ENCODE measurements at places on chromosomes 5 and 9.

DNA sequence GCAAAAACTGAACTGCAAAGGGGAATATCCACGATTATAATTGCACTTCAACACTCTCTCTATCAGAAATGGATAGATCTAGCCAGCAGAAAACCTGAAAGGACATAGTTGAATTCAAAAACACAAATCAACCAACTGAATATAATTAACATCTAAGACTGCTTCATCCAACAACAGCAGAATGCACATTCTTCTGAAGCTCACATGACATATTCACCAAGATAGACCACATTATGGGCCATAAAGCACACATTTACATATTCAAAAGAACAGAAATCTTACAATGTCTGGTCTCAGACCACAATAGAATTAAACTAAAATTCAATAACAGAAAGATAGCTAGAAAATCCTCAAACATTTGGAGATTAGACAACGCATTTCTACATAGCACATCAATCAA is 118.3 kb downstream of the FBXO4 start:
- no peak for DNase-seq

DNA sequence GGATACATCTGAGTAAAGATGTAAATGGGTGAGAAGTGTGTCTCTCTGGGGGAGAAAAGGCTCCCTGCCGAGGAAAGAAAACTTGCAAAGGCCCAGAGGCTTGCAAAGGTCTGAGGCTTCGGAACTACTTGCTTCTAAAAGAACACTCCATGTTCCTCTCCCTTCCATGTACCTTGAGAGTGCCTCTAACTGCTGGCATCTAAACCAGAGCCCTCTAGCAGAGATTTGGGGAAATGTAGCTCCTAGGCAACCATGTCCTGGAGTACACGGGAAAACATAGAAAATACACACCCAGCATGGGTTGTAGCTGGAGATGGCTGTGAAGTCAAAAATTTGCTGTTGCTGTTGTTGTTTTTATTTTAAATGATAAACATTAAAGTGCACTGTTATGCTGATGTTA is 151.6 kb downstream of the SYK start:
- no peak for DNase-seq

DNA sequence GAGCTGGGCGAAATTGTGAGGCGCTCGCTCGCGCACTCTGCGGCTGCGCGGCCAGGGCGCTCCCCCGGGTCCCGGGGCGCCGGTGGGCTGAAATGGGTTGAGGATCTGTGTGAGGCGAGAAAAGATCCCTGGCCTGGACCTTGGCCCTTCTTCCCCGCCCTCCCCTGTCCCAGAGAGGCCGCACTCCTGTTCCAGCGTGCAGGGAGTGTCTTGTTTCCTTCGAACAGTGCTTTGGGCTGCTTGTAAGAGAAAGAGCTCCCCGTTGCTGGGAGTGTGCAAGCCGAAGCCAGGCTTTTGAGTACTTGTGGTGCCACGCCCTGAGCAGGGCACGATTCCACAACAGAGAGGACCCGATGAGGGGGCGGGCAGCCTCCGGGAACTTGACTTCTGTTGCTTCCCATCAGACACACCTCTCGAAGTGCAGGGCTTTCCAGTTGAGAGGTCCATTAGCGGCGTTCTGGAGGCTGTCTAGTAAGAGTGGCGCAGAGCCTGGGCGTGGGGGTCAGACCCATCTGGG is 535 bp downstream of the DOLPP1 start:
- DNase-seq: no peak

- DNase-seq: no peak
Measured at GRCh38 chr9:126671381-126671831, 57.7 kb downstream of the LMX1B start.

GRCh38 chr9:22098643-22099332 is 89.7 kb upstream of the CDKN2B start:
- no peak for DNase-seq

- DNase-seq: no peak
Measured at GRCh38 chr9:122340161-122340560, 30.7 kb upstream of the PTGS1 start.

DNA sequence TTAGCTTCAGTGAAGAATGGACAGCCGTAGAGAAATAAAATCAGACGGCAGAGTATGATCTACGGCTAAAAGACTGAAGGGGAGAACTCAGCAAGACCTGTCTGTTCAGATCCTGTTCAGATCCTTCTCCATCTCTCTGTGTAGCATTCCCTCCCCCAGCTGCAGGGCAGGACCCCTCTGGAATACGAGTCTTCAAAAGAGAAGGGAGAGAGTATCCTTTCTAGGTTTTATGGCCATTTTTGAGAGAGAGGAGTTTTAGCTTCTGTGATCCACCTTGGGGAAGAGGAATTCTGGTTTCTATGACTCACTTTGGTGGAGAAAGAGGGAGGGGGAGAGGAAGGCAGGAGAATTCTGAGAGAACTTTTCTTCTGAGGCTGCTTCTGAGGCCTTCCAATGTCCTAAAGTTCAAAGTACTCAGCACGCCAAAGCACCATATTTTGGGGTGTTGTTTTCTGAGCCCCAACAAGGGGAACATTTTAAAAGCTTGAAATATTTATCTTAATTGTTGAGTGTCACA is 194.4 kb upstream of the TLE4 start:
- no peak for DNase-seq

- DNase-seq: no peak
Measured at GRCh38 chr9:93569621-93570174, 6.7 kb upstream of the PHF2 start.

GRCh38 chr9:86794391-86795046 is 152.8 kb downstream of the GAS1 start:
- no peak for DNase-seq

DNA sequence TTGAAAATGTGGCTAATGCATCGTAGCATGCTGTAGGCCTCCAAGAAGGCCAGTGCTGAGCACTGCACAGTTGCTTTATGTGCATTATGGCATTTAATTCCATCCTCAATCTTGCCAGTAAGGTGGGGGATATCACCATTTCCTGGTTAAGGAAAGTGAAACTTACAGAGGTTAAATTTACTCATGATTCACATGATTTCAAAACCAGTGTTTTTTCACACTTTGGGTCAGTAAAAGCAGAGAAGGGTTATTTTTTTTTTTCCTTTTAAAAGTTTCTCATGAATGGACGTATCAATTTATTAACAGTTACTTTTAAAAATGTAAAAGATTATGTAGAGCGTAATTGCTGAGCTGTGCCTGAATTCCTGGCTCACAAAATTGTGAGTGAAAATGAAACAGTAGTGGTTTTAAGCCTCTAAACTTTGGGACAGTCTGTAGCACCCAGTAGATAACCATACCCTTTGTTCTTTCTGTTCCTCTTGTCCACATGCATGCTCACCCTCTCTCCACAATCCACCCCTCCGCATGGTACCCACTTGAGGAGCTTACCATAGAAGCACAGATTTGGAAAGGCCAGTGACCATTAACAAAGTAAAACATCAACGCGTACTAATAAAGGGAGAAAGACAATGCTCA is 21.2 kb downstream of the MAST4 start:
- DNase-seq: no peak

GRCh38 chr9:75974016-75974766 is 83.7 kb downstream of the PCSK5 start:
- no peak for DNase-seq

DNA sequence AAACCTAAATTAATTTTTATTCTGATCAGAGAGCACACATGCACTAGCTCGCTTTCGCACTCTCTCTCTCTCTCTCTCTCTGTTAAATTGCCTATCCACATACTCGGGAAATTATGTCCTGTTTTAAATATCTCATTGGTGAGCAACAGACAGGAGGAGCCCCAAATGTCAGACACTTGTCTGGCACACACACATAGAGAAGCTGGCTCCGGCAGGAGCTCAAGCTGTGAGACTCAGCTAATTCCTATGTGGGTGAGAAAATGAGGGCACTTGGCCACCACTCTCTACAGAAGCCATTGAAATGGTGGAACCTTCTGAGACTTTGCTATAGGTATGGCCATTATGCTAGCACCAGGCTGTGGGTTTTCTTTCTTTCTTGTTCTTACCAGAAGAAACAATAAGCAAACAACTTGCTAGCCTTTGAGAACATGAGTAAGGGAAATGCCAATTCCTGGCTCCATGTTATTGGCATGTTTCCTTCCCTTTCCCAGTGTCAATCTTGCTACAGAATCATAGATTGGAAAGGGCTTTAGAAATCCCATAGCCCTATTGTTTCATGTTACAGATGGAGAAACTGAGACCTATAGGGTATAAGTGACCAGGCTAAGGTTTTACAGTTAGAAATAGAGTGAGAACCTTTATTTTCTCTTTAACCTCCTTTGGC is 9.0 kb downstream of the RFX3 start:
- DNase-seq: no peak

GRCh38 chr9:105841562-105841961 is 147.2 kb downstream of the TMEM38B start:
- DNase-seq: no peak

DNA sequence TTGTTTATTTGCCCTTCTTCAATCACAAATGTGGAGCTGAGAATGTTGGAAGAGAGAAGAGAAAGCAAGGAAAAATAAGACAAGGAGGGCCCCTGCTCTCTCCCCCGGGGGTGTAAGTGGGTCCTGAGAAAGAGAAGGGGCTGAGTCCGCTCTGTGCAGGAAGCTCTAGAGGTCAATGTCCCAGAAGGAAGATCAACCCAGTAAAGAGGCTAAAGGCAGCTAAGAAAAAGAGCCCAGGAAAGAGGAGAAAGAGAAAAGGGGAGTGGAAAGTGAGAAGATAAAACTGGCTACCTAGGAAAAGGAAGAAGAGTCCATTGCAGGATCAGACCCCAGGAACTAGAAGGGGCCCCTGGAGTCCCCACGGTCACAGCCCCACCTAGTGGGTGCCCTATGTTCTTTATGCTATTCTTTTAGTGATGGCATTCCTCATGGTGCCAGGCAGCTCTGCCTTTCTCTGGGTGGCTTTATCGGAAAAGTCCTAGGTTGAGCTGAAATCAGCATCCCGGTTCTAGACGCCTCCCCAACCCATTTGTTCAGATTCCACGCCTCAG is 583.4 kb downstream of the ACTL7B start:
- no peak for DNase-seq

DNA sequence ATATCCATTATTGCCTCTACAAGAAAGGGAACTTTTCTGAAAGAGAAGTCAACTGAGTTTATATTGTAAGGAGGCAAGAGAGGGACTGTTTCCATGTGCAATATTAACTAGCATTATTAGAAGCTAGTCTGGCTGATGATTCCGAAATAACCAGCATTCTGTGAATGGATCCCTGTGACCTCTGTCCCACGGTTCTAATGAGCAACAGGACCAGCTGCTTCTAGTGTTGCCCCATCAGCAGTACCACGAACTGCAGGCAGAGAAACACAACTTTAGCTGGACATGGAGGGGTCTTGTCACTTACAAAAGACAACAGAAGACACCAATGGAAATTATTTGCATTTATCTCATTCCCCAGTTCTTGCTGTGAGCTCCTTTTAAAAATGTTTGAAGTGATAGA is 95.4 kb downstream of the MUSK start:
- DNase-seq: no peak

- DNase-seq: no peak
Measured at GRCh38 chr9:102273952-102274351, 535.5 kb upstream of the GRIN3A start.

GRCh38 chr9:1152171-1152570 is 102.0 kb downstream of the DMRT2 start:
- no peak for DNase-seq

- DNase-seq: no peak
Measured at GRCh38 chr9:127778280-127779135, at the start of gene SH2D3C. Gene SH2D3C, minus strand, starts transcription at chr9:127778666. Its CDS starts 39 bp downstream, at chr9:127778627.

DNA sequence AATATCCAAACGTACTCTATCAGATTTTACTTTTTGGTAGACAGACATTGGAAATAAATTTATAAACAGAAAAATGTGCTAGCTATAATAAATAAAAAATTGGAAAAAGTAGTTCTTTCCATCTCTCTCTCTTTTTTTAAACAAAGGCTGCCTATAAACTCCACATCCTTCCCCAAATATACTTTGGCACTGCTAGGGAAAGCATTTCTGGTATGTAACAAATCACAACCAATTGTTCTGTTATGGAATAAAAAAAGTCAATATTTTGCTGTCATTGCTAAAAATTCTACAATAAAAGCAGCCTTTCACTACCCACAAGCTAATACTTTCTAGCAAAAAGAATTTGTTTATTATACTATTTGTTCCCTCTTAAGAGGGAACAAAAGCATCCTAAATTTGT is 169.2 kb upstream of the TARS1 start:
- DNase-seq: no peak

- DNase-seq: no peak
Measured at GRCh38 chr5:2166979-2167377, 284.3 kb upstream of the IRX4 start.

GRCh38 chr5:65970481-65971367 is 44.3 kb downstream of the ERBIN start:
- no peak for DNase-seq

- no peak for DNase-seq
Measured at GRCh38 chr5:133285583-133286021, 233.8 kb downstream of the HSPA4 start.

- no peak for DNase-seq
Measured at GRCh38 chr9:104911032-104911607, 16.8 kb downstream of the ABCA1 start.

DNA sequence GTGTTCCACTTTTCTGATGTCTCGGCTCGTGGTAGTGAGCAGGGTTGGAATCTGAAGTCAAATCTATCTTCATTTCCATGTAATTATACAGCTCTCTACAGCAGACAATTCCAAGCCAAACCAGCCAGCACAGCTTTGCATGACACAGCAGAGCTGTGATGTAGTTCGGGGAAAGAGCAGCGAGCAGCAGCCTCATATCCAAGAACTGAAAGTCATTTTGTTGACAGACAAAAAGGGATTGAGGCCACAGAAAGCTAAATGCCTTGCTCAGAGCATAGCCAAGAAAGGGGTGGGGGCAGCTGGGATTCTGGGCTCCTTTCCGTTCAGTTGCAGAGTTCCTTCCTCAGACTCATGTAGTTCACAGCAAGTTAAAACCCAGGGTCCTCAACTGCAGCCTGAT is 32.1 kb downstream of the LCP2 start:
- no peak for DNase-seq

GRCh38 chr9:124886461-124886860 is 24.5 kb downstream of the ARPC5L start:
- DNase-seq: no peak

GRCh38 chr9:16152276-16153101 is 599.6 kb downstream of the CCDC171 start:
- DNase-seq: no peak

- no peak for DNase-seq
Measured at GRCh38 chr9:80934095-80934494, 755.3 kb downstream of the TLE1 start.

DNA sequence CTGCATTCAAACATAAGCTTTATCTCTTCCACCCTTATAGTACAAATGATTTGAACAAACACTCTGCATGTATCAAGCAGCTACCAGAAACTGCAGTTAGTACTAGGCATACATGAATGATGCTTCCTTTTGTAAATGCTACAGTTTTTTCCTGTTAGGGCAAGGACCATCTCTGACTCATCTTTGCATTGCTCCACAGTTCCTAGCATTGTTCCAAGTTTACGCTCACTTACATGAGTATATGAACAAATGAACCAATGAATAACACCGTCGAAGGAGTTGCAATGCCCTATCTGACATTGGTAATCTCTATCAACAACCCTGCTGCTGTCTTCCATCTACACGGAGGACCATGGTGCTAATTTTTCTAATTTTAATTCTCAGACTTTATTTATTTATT is 2.1 kb upstream of the ALDH7A1 start:
- DNase-seq: no peak

Measured in effector CD8-positive, alpha-beta T cell (primary cell).